AG04449 (cell line): ENCODE measurements at places on chromosomes 3 and 15.

GRCh38 chr3:48989796-48990635 is at the start of gene P4HTM:
P4HTM (plus strand) TSS chr3:48990241; CDS start chr3:48990257, 16 bp downstream.
- peak; percentile 57 for DNase-seq

- no peak for DNase-seq
These were observed 8.4 kb downstream of the SHF start for GRCh38 chr15:45179221-45179985.

- no peak for DNase-seq
These were observed 32.0 kb downstream of the PLOD2 start for GRCh38 chr3:146128939-146129338.

DNA sequence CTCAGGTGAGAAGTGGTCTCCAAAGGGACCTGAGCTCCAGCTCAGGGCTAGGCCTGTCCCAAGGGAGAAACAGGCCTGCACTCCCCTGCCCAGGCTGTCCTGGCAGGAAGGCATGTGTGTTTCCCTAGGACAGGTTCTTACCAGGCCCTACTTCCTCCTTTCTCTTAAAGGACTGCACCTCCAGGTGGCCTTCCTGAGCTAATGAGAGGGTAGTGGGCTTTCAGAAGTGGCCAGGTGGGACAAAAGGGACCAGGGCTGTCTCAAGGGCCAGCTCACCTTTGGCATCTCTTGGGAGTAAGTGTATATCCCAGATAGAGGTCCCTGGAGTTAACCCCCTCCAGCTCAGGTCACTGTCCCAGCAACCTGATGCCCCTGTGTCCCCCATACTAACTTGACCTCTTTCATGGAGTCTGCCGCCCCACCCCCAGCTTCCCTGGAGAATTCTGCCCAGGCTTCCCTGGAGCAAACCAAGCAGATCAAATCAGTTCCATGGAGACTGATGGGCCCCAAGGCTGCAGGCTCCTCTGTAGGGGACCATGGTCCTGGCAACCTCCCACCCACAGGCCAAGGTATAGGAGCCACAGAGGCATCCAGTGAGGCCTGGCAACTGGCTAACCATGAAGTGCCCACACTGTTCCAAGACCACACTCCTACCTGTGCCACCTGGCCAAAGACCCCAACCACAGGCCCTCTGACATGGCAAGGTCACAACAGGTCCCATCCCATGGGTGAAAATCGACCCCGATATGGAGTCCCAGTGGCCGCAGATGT is 67.6 kb downstream of the ZNF445 start:
- no peak for DNase-seq

GRCh38 chr15:77871852-77872371 is 205.6 kb downstream of the TBC1D2B start:
- no peak for DNase-seq
